GM12892 (cell line): ENCODE measurements at places on chromosomes 12 and 14.

DNA sequence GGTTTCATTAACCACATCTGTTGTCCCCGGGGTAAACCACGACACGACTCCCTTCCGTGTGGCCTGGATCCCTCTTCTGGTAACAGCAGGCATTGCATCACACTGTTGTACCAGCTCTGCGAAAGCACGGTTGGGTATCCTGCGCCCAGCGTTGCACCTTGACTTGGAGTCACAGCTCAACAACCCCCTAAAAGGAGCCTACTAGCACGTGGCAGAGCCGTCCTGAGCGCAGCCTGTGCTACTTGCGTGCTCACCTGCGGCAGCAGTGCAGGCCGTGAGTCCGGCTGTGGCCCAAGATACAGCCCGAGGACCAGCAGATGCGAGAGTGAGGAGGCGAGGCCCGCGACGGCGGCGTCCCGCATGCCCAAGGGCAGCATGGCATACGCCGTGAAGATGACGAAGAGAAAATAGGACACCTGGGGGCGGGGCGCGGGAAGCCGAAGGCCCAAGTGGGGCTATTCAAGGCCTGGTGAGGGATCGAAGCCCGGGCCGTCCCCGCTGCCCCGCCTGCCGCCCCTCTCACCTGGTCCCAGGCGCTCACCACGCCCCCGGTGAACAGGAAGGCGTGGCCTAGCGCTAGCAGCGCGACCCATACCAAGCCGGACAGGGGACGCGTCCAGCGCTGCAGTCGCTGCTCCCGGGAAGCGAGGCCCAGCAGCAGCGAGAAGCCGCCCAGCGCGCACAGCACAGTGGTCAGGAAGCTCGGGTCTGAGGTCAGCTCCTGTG lies 2.4 kb downstream of the ADCY4 start:
- peak; percentile 86 for DNase-seq

- no peak for DNase-seq
These were observed 6.6 kb upstream of the PGF start for GRCh38 chr14:74962046-74962445.

DNA sequence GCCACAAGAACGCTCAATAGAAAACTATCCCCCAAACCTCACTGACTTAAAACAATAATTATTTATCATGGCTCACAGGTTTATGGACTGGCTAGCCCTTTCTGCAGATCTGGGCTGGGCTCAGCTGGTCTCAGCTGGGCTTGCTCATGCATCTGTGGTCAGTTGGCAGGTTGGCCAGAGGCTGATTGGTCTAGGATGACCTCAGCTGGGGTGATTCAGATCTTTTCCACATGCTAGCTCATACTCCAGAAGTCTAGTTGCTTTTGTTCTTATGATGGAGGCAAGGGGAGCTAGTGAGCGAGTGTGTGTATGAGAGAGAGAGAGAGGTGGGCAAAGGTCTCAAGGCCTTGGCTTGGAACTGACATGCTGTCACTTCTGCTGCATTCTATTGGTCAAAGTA lies 181.2 kb upstream of the NRXN3 start:
- DNase-seq: no peak

- DNase-seq: no peak
These were observed 41.5 kb downstream of the ARL6IP4 start for GRCh38 chr12:123021688-123022604.

GRCh38 chr14:68282479-68283377 lies 463.1 kb downstream of the RAD51B start:
- no peak for DNase-seq

- DNase-seq: no peak
These were observed 3.6 kb downstream of the DDX51 start for GRCh38 chr12:132140501-132140900.

GRCh38 chr12:123621619-123622530 lies 11.6 kb downstream of the EIF2B1 start:
- DNase-seq: no peak

- DNase-seq: no peak
These were observed 21.7 kb upstream of the CTDSP2 start for GRCh38 chr12:57868221-57868620.

- DNase-seq: no peak
These were observed 223.2 kb upstream of the FAR2 start for GRCh38 chr12:28925719-28926376.

GRCh38 chr14:89196545-89196944 lies 220.5 kb downstream of the FOXN3 start:
- DNase-seq: no peak

GRCh38 chr12:122457627-122458026 lies 35.2 kb upstream of the CLIP1 start:
- DNase-seq: no peak

GRCh38 chr14:102731101-102731870 lies 46.0 kb upstream of the TRAF3 start:
- no peak for DNase-seq

DNA sequence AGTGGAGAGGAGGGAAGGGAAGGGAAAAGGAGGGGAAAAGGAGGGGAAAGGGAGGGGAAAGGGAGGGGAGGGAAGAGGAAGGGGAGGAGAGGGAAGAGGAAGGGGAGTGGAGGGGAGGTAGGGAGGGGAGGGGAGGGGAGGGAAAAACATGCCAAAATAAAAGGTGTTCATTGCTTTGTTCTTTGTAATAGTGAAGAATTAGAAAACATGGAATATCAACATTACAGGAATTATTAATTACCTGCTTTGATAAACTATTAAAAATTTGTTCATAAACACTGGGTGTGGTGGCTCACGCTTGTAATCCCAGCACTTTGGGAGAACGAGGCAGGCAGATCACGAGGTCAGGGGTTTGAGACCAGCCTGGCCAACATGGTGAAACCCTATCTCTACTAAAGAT lies 579.2 kb downstream of the MED13L start:
- DNase-seq: no peak

DNA sequence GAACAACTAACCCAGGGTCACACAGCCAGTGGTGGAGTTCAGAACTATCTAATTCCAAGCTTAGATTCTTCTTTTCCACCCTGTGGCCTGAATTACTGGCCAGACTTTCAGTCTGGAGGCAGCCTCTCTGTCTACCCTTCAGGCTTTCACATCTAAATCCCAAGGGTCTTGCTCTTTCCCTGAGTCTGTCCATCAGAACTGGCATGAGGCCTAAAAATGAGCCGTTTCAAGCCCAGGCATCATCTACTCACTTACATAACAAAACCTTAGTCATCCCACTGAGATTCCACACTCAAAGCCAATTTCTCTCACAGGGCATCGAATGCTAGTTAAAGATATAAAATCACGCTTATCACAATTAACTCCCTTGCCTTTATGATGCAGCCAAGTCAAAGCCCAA lies 1.3 kb upstream of the PTGDR start:
- no peak for DNase-seq

- peak; percentile 15 for DNase-seq
These were observed 48.6 kb upstream of the TMEM233 start for GRCh38 chr12:119544765-119545625.

DNA sequence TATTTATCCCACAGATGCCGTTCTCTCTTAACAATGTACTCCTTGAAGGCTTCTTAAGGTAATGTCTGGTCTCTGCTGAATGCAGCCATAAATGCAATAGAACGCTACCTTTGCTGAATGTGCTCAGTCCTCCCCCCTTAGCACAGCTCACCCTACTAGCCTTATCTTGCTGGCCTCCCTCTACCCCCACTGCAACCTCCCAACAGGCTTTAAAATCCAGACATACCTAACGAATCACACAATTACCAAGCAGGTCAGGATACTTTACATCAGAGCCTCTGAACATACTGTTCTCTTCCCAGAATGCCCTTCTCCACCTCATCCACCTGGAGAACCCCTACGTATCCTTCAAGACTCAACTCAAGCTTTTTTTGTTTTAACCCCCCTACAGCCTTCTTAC lies 51.0 kb upstream of the CRADD start:
- DNase-seq: no peak

DNA sequence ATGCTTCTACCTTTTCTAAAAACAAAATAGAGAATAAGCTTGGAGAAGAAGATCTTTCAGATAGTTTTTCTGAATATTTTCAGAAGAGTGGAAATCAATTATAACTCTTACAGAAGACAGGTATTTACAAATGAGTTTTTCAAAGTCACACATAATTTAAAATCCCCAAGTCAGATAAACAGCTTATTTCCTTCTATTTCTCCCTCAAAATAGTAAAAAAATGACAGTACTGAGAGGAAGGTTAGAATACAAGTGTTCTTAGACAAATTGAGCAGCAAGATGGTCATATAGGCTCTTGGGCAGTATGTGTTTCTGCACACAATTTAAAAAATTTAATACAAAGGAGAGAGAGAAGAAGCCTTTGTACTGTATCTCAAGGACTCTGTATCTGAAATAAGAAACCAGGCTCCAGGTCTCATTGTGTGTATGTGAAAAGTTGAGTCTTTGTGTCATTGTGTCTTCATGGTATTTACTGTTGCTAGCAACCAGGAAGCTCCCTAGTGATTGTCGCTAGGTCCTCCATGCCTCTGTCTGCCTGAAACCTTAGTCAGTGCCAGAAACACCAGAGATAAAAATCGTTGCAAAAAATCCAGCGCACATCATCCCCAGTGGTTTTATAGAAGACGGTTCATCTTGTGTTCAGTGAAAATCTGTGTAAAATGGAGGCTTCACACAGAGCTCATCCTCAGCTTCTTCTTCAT lies 12.9 kb upstream of the TUBA1A start:
- no peak for DNase-seq

- no peak for DNase-seq
These were observed 69.9 kb downstream of the PPM1H start for GRCh38 chr12:62865065-62865464.

DNA sequence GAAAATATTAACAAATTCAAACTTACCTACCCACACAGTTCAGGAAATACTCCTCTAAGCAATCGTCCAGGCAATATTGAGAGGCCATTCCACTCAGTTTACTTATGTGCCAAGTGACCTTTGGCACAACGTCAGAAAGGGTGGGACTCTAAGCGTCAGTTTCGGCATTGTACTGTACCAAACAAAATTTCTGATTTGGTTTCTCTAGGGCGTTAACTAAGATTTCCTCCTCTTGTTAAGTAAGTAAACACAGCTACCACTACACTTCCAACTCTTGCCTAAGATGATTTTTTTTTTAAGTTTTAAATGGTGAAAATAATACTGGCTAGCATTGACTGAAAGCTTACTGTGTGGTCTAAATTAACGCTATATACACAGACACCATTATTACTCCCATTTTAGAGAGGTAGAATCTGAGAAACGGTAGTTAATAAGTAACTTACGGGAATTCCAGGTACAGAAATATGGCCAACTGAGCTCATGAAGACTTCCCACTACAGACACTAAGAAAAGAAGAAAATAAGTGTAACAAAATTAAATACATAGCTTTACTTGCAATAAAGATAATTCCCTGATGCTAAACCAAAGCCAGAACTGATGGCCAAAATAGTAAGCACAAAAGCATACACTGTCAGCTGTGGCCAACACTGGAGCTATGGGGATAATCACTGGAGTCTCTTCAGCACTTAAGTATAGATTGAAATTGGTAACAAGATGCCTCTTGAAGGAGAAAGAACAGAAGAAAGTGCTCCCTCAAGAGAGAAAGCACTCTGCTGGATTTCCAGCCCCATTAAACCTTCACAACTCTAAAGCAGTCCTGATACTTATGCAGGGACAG lies 76.1 kb downstream of the EPS8 start:
- DNase-seq: no peak

- no peak for DNase-seq
These were observed 189.6 kb downstream of the TMEM117 start for GRCh38 chr12:44025499-44025898.

GRCh38 chr14:96135285-96135684 lies 69.4 kb upstream of the BDKRB2 start:
- no peak for DNase-seq

- no peak for DNase-seq
These were observed 612.6 kb downstream of the AACS start for GRCh38 chr12:125677829-125678228.

- no peak for DNase-seq
These were observed 48.6 kb downstream of the HSPB8 start for GRCh38 chr12:119227292-119227691.

GRCh38 chr12:2212537-2212936 lies 159.8 kb downstream of the CACNA1C start:
- DNase-seq: no peak

DNA sequence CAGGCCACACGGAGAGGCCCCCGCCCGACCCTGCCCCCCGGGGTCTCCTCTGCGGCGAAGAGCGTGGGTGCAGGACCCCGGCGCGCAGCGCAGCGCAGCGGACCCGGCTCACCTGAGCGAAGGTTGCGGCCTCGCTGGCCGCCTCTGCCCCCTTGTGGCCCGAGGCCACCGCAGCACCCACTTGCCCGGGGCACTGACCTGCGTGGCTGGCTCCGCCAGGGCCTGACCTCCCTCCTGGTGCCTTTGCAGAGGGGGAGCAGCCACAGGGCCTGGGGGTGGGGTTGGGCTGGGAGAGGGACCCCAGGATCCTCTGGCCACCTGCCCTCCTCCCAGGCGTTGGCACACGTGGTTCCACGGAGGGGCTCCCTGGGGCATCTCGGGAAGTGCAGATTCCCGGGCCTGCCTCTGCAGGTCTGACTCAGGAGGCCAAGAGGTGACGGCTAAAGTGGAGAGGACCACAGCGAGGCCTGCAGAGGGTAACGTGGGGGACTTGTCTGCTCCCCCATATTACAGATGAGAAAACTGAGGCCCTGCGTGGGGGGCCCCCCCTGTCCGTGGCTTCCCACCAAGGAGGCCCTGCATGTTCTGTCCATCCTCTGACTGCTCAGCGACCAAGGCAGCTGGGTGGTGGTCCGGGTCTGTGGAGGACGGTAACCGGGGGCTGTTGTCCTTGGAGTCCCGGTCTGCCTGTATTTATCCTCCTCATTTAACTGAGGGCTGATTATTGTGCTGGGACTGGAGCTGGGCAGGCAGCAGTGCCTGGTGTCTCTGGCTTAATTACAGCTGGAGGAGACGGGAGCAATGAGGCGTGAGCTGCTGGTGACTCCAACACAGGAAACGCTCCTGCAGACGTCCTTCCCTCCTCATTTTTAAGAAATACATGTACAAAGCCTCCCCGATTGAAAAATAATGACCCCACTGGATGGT lies 67.9 kb upstream of the BEGAIN start:
- peak; percentile 73 for DNase-seq

DNA sequence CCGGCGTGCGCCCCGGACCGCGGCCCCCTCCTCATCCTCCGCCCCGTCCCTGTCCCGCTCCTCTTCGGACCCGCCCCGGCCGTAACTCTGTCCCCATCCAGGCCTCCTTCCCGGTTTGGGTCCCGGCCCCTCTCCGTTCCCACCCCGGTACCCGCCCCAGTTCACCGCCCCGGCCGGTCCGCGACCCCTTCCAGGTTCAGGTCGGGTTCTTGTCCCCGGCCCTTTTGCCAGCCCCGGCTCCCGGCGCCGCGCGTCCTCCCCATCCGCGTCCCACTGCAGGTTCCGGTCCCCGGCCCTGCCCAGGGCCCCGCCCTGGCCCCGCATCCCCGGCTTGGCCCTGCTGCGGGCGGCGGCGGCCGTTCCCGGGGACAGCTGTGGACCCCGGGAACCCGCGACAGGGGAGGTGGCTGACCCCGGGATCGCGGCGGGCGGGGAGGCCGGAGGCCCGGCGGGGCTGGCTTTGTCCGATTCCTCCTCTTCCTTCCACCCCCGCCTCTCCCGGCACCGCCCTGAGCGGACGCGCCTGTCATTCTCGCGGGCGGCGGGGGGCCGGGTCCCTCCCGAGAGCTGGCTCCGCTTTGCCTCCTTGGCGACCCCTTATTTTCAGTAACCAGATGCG lies 601 bp downstream of the KLC1 start:
- DNase-seq: peak; percentile 73
